ENCODE measurements at places on chromosomes 4 and X.

GRCh38 chr4:12902735-12903134, 581.4 kb downstream of the RAB28 start:
- no peak for DNase-seq

DNA sequence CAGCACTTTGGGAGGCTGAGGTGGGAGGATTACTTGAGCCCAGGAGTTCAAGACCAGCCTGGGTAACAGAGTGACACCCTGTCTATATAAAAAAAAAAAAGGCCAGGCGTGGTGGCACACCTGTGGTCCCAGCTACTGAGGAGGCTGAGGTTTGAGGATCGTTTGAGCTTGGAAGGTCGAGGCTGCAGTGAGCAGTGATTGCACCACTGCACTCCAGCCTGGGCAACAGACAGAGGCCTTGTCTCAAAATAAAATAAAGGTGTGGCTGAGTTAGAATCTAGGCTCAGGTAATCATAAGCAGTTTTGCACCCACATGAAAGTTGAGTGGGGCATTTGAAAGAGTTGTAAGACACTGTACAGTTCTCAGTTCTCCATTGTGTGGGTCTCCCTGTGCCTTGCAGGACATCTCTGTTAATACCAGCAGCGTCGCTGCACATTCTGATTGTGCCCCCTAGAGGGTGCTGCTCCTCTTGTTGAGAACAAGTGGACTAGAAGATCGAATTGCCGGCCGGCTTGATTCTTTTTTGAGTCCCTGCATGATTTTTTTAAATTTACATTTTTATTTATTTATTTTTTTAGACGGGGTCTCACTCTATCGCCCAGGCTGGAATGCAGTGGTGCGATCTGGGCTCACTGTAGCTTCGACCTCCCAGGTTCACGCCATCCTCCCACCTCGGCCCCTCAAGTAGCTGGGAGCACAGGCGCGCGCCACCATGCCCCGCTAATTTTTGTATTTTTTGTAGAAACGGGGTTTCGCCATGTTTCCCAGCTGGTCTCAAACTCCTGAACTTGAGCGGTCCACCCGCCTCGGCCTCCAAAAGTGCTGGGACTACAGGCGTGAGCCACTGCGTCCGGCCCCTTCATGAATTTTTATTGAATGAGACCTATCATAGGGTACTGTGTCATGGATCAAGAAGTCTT, 73.6 kb upstream of the RBMX start:
- peak; percentile 65 for DNase-seq

DNA sequence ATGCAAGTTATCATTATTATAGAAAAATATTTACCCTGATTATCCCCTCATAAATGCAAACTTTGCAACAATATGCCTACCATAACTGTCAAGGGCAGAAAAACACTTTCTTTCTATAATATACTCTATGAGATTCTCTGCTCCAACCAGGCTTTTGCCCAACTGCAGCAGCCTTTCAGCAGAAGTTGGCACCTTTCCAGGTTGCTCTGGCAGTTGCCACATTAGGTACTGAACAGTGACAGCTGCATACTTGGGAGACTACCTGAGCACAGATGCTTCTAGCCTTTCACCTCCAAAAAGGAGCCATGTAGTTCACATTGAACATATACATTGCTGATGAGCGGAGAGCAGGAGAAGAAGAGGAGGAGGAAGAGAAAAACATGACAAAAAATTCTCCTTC, 69.5 kb upstream of the BRWD3 start:
- no peak for DNase-seq

DNA sequence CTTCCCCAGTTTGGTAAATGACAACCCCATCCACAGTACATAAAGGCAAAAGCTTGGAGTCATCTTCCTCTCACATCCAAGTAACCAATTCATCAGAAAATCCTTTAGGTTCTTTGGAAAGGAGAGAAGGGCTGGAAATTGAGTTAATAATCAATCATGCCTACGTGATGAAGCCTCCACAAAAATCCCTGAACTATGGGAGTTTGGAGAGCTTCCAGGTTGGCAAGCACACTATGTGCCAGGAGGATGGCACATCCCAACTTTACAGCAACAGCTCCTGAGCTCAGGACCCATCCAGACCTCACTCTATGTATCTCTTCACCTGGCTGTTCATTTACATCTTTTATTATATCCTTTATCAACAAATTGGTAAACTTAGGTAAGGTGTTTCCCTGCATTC, 98.9 kb downstream of the IQCM start:
- DNase-seq = no peak

DNA sequence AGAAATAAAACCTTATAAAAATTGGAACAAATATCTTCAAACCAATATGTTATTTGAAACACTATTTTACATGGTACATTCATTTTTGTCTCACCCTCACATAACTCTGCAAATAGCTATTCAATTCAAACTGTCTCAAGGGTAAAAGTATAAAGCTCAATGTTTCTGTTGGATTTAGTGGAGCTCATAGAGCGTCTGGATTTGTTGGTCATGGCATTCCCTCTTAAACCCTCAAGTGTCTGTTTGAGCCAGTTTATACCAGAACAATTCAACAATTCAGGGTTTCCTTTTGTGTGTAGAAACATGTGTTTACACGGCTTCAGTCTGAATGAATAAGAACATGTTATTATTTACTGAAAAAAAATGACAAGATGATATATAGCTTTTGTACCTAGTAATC, 161.6 kb downstream of the PCDH18 start:
- DNase-seq = no peak

- DNase-seq = peak; percentile 84
These were observed 83.4 kb downstream of the UCHL1 start for GRCh38 chr4:41339812-41340809.

DNA sequence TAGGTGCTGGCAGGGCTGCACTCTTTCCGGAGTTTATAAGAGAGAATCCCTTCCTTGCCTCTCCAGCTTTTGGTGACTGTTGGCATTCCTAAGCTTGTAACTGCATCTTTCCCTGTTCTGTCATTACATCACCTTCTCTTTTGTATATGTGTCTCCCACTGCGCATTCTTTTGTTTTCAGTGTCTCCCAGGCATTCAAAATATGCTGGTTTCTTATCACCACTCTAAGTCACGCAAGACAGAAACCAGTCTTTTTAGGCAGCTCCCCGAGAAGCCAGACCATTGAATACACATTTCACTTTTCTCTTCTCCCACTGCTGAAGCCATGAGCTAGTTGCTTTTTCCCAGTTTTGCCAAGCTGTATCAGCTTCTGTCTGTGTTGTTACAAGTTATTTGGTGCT, 71.0 kb downstream of the LAS1L start:
- DNase-seq = peak; percentile 49

- no peak for DNase-seq
These were observed 123.6 kb upstream of the NR3C2 start for GRCh38 chr4:148565801-148566200.

DNA sequence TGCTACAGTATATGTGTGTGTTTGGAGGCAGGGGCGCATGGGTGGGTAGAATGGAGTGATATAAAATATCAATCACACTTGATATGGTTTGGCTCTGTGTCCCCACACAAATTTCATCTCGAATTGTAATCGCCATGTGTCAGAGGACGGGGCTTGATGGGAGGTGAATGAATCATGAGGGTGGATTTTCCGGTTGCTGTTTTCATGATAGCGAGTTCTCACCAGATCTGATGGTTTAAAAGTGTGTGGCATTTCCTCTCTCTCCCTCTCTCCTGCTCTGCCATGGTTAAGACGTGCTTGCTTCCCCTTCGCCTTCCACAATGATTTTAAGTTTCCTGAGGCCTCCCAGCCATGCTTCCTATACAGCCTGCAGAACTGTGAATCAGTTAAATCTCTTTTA, 14.8 kb downstream of the SOWAHB start:
- peak; percentile 44 for DNase-seq

DNA sequence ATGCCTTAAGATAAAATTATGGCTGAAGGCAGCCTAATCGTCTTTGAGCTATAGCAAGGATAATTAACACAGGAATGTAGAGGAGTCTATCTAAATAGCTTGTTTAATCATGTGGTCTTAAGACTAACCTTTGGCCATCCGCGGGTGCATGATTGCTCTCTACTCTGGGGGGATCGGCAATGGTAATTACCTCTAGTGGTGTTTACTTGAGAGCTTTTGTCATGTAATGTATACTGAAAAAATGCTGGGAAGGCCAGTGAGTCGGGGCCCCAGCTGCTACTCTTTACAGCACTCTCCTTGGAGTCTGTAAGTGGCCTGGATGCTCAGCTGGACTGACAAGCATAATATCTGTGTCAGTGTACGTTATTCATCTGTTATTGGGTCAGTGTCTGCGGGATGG, 65.5 kb upstream of the GNPDA2 start:
- no peak for DNase-seq

DNA sequence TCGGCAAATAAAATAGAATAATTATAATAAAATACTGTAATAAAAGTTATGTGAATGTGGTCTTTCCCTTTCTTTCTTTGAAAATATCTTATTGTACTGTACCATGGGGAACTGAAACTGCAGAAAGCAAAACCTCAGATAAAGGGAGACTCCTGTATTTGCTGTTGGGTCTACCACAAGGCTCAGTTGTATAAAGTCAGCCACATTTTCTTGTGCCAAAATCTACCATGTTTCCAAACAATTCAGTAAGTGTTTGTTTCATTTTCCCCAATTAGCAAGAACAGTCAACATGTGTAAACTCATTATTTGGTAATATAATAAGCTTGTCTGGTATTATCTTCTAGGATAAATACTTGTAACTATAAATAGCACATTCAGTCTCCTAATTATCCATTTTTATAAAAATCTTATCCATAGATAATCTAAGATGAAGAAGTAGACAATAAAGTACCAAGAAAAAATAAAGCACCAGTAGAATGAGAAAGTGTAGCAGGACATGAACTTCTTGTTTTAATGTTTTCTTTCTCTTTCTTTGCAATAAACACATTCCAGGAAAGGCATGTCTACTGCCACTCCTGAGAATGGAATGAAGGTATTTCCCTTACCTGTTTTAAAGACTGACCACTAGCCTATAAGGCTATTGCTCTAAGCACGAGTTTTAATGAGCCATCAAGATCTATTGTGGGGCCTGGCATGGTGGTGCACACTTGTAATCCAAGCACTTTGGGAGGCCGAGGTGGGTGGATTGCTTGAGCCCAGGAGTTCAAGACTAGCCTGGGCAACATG, 15.0 kb upstream of the OTUD4 start:
- no peak for DNase-seq

DNA sequence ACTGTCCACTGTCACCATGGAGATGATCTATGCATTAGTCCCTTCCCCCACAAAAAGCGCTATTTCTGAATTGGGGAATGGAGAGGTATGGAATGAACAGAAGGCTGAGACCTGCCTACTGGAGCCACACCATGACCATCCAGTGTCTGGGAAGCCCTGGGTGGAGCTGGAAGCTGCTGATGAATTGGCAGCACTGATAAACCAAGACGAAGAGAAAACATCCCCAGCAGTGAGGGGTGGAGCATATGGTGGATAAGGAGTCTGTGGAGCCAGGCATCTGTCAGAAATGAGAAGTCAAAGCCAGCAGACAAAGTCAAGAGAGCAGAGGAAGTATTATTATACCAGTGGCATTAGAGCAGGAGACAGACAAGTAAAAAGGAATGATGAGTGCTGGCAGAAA, 13.2 kb downstream of the CC2D2A start:
- no peak for DNase-seq

DNA sequence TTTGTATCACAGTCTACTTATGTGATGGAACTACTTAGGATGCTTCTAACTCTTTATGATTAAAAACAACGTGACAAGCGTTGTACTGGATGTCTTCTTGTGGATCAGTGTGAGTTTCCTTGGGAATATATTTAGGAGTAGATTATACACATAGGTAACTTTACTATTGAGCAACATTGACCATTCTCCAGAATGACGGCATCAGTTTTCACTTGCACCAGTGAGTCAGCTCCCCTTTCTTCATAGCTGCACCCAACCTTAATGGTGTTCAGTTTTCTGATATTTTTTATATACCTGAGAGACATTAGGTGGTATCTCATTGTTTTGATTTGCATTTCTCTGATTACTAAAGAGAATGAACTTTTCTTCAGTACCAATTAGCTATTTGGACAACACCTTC, 343.9 kb downstream of the ADGRL3 start:
- DNase-seq = no peak

DNA sequence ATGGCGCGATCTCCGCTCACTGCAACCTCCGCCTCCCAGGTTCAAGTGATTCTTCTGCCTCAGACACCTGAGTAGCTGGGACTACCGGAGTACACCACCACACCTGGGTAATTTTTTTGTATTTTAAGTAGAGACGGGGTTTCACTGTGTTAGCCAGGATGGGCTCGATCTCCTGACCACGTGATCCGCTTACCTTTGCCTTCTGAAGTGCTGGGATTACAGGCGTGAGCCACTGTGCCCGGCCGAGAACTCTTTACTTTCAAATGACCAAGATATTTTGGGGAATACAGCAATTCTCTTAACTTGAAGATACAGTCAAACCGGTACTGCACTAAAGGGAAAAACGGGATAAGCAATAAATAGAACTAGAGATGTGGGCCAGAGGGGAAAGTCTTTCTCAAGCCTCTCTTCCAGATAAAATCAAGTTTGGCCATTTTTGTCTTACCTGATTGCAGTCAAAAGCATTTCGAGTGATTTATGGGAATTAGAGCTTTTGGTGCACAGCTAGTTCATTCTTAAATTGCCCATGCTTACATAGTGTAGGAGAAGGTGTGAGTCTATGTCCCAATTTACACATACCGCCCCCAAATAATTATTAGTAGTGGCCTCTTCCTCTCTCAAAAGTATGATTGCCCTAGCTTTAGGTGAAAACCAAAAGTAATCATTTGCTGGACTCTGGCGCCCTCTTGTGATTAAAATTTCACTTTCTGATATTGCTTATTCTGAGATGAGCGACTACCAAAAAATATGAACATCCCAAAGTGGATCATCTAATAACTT, 53.2 kb upstream of the ABCG2 start:
- peak; percentile 60 for DNase-seq

- DNase-seq = no peak
These were observed 445.5 kb upstream of the SPANXN1 start for GRCh38 chrX:144801786-144802185.
